Skin of body (tissue), 3 donors: ENCODE measurements at places on chromosomes 3 and 15. TPM values are rescaled to one million over a fixed set of nuclear protein-coding genes. Genes with fewer than 3 reads are reported as not detected.

Gene GUCA1C
- total RNA-seq, result not detected

Gene SLC22A14
- total RNA-seq, result 0.30 TPM

Gene CRYBG3
- total RNA-seq, result 49.5 TPM

Gene STRIT1
- 2.5 TPM for total RNA-seq

Gene RASL12
- 12.5 TPM for total RNA-seq

Gene GRAMD2A
- total RNA-seq, result 0.39 TPM

Gene GHSR
- total RNA-seq, result not detected
